ENCODE measurements at places on chromosomes 16 and 17. TPM values are rescaled to one million over a fixed set of nuclear protein-coding genes. Genes with fewer than 3 reads are reported as not detected.

DNA sequence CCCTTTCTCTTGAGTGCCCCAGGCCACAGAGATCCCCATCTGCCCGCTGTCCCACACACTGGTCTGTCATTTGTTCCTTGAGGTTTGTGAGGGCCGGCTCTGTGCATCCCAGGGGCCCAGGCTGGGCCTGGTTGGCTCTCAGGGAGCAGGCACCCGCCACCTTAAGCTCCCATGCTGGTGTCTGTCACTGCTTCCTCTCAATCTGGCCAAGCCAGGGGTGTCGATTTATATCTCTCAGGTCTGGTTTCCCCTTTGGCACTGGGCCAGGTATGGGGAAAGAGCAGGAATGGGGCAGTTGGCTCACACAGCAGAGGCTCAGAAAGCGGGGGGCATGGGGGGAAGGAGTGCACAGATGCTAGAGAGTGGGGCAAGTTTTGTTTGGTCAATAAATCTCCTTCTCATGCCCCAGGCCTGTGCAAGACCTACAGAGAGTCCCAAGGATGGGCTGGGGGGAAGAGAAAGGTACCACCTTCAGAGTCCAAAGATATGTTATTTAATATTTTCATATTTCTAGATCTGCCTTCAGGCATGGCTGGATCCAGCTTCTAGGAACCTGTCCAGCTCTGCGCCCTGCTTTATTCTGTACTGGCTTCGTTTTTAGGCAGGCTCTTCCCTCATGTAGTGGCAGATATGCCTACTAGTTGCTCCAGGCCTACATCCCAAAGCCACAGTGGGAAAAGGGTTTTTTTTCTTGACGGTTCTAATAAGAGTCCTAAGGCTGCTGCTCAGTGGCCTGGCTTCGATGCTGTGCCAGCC is 34.3 kb downstream of the IL4R start:
- no peaks in the 10 kb centered on the region for H3K4me1 ChIP-seq
- no peak overlapping the region for H3K27ac ChIP-seq
- no peaks in the 10 kb centered on the region for H3K27me3 ChIP-seq
- no peak for DNase-seq
- peaks cover 23% of the 10 kb centered on the region for H3K36me3 ChIP-seq

Gene MRPS23
- 24.8 TPM for total RNA-seq

DNA sequence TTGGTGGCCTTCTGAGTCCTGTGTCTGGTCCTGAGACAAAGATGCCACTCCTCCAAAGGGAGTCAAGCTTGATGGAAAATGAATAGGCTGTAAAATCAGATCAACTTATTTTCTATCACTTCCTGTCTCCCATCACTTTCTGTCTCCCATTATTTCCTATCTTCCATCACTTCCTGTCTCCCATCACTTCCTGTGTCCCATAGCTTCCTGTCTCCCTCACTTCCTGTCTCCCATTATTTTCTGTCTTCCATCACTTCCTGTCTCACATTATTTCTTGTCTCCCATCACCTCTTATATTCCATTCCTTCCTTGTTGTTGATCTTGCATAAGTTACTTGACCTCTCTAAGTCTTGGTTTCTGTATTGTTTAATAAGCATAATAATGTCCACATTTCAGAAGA is 418.5 kb upstream of the EEF2KMT start:
- H3K27me3 ChIP-seq = no peaks in the 10 kb centered on the region
- DNase-seq = no peak
- no peaks in the 10 kb centered on the region for H3K4me1 ChIP-seq
- no peak overlapping the region for H3K27ac ChIP-seq
- no peak overlapping the region for H3K4me3 ChIP-seq

DNA sequence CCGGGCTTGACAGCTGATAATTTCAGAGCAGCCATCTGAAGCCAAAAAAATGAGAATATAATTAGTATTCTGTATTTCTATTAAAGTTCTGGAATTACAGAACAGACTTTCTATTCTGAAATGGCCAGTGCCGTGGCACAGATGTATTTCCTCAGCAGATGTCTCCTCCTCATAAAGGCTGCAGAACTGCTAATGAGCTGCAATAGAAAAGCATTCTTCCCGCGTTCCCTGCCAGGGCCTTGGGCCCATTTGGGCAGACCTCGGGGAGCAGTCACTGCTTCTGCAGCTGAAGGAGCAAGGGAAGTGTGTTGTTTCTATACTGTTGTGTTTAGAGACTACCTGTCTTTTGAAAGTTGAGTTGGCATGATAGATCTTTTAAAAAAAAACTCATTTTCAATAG is 152.6 kb upstream of the CACNG5 start:
- H3K36me3 ChIP-seq = peaks cover 3% of the 10 kb centered on the region
- H3K4me3 ChIP-seq = no peak overlapping the region
- H3K27ac ChIP-seq = no peak overlapping the region
- H3K4me1 ChIP-seq = peaks cover 2% of the 10 kb centered on the region
- DNase-seq = no peak

GRCh38 chr16:17160920-17161431 is 309.8 kb downstream of the XYLT1 start:
- no peak overlapping the region for H3K27ac ChIP-seq
- H3K27me3 ChIP-seq = no peaks in the 10 kb centered on the region
- H3K4me3 ChIP-seq = no peak overlapping the region
- H3K36me3 ChIP-seq = no peaks in the 10 kb centered on the region

Gene CUEDC1
- 18.8 TPM for total RNA-seq

DNA sequence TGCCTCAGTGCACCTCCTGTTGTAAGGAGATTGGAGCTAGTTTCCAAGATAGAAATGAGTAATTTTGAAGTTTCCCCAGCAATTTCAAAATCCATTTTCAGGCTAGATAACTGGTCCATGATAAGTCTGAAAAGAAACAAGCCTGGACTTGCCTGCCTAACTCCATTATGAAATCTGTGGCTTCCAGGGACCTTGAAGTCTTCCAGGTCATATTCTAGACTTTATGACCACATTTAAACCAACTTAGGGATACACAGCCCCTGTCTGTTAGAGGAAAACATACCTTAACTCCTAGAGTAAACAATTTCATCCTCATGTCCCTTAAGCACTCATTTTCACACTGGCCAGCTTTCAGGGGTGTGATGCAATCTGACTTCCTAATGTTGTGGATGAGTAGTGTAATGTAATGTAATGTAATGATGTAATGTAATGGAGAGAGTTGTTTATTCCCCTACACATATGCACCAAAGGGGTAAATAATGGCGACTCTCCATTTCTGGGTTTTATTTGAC is 96.7 kb upstream of the FAM20A start:
- no peaks in the 10 kb centered on the region for H3K36me3 ChIP-seq
- peak overlapping the region; percentile 93 for H3K27ac ChIP-seq
- H3K4me3 ChIP-seq = no peak overlapping the region
- H3K27me3 ChIP-seq = no peaks in the 10 kb centered on the region

DNA sequence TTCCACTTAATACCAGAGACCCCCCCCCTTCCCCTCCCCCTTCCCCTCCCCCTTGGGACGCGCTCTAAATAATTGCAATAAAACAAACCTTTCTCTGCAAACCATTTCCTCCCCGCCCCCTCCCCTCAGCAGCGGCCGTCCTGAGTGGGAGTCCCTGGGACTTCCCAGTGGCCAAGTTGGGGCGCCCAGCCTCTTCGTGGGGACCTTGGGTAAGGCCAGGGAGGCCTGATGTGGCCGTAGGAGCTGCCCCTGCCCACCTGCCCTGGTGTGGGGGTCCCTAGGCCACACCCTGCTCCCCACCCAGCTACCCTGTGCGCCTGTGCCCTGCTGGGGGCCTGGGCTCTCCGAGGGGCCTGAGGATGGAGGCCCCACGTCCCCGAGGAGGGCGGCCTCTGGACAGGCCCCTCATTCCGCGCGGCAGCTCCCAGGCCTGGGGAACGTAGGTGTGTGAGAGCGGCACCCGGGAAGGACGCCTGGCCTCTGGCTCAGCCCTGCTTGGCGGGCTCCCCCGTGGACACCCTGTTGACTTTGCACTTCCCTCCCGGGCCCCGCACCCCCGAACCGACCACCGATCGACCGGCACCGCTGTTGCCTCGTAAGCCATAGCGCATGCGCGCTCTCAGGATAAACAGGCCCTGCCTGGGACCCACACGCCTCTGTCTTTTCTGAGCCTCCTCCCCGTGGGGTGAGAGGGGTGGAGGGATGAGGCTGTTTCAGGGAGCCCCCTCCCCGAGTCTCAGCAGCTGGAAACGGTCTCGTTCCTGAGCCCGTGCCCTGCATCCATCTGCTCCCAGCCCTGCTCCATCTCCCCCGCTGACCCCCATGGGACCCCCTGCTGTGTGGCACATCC is 9.0 kb downstream of the NTHL1 start:
- H3K4me1 ChIP-seq = peaks cover 23% of the 10 kb centered on the region
- no peak overlapping the region for H3K27ac ChIP-seq
- no peak for DNase-seq
- H3K4me3 ChIP-seq = no peak overlapping the region

DNA sequence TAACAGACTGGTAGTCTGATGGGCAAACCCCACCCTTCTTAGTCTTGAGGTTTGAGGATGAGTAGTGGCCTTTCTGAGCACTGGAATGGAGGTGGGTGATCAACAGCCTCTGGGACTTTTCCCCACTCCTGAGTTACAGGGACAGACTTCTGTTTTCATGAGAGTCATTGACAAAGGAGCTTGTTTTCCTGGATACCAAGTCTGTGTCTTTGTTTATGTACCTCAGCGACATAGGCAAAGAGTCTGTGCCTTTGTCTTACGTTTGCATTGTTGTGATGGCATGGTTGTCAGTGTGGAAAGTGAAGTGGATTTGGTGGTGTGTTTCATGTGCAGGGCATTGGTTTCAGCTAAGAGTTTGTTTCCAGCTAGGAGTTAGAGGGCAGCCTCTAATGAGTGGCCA is 17.5 kb downstream of the EPN2 start:
- H3K4me1 ChIP-seq = peaks cover 13% of the 10 kb centered on the region
- DNase-seq = no peak
- H3K27ac ChIP-seq = no peak overlapping the region
- no peaks in the 10 kb centered on the region for H3K27me3 ChIP-seq
- H3K4me3 ChIP-seq = no peak overlapping the region
- H3K36me3 ChIP-seq = no peaks in the 10 kb centered on the region

DNA sequence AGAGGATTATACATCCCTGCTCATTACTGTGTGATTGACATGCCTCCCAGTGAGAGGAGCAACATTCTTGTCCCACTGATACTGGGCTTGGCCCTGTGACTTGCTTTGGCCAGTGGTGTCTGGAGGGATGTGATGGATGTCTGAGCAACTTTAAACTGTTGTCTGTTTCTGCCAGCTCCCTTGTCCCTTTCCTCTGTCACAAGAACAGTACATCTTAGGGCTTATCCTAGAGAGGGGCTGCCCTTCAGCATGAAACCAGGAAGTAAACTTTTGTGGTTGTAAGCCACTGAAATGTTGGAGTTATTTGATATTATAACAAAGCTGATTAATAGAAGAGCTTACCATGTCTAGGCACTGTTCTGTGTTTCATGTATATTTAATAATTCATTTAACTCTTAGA is 82.9 kb upstream of the GPRC5B start:
- DNase-seq = no peak
- H3K4me3 ChIP-seq = no peak overlapping the region
- no peaks in the 10 kb centered on the region for H3K27me3 ChIP-seq
- H3K4me1 ChIP-seq = no peaks in the 10 kb centered on the region
- no peaks in the 10 kb centered on the region for H3K36me3 ChIP-seq

Measured in GM23248 (cell line).